Esophagus squamous epithelium (tissue), 5 donors: ENCODE measurements at places on chromosomes 13 and 19.

DNA sequence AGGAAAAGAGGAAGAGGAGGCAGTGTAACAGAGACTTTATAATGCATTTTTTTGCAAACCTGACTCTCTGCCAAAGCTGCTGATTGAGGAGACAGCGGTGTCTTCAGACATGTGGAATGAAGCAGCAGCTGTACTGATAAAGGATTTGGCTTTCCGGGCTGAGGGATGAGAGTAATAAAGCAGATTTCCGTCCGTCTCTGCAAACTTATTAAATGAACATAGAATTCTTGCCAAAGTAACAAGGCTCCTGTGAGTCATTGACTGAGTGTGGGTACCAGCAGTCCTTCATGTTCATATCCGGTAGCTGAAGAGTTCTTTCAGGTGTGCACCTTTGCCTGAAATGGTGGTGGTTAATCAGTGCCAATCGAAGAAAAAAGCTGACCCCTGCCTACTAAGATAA lies 112.6 kb downstream of the LIG4 start:
- no peak for DNase-seq

- DNase-seq = no peak
Observed at GRCh38 chr13:40031031-40031430, 375.6 kb downstream of the COG6 start.

DNA sequence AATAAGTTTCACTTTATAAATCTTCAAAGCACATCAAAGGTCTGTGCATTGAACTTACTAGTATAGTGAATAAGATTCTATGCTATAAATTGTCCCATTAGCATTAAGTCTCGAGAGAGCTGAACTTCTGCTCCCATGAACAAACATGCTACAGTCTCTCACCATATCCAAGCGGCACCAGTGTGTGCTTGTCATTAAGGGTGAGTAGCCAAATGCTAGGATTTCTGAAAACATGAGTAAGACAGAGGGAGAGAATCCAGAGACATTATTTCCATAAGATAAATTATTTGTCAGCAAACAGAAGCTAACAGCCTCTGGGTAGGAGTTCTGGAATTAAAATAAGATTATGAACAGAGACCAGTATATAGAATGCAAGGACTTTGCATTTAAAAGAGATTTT lies 2882.5 kb downstream of the PCDH9 start:
- no peak for DNase-seq

GRCh38 chr13:91540158-91540736 lies 141.8 kb downstream of the GPC5 start:
- DNase-seq = no peak

- no peak for DNase-seq
Observed at GRCh38 chr13:96428911-96429310, 339.0 kb downstream of the HS6ST3 start.

DNA sequence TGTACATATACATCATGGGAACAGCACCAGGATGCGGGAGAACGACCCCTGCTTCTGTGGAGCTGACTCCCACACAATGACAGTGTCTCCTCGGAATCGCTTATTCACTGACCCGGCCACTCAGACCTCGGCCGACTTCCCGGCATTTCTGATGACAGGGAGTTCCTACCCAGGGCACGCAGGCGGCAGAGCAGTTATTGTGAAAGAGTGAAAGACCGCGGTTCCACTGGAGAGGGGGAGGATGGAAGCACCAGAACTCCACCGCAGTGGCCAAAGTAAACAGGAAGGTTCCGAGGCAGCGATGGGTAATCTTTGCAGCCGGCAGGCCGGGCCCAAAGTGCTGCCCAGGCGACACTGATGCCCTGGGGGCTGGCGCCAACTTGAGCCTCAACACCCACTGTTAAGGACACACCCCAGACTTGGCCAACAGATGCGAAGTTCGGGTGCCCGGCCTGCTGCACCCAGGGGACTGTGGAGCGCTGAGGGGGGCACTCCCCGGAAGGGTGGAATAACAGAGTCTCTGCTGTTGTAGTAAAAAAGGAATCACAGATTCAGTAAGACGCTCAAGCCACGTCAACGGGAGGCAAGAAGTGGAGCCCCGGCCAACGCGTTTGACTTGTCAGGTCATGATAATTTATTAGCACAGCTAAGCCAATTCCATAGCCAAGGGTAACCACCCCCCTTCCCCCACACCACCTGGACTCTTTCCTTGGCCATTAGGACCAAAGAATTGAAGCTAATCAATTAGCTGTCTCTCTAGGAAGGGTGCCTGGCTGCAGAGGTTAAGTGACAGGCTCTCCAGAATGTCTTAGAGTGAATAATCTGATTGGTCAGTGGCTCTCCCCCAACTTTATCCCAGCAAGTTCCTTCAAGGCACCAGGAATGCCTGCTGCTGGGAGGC lies 5.8 kb downstream of the MLLT1 start:
- no peak for DNase-seq

GRCh38 chr19:55620410-55621204 lies 3.8 kb downstream of the ZNF784 start:
- DNase-seq = no peak

GRCh38 chr19:13788991-13789390 lies 6.3 kb upstream of the ZSWIM4 start:
- DNase-seq = no peak

- no peak for DNase-seq
Observed at GRCh38 chr19:19746286-19747213, 13.6 kb upstream of the ZNF14 start.

GRCh38 chr13:50078231-50078894 lies 63.1 kb downstream of the KCNRG start:
- no peak for DNase-seq

- DNase-seq = no peak
Observed at GRCh38 chr13:113297370-113298042, 467 bp downstream of the LAMP1 start.

DNA sequence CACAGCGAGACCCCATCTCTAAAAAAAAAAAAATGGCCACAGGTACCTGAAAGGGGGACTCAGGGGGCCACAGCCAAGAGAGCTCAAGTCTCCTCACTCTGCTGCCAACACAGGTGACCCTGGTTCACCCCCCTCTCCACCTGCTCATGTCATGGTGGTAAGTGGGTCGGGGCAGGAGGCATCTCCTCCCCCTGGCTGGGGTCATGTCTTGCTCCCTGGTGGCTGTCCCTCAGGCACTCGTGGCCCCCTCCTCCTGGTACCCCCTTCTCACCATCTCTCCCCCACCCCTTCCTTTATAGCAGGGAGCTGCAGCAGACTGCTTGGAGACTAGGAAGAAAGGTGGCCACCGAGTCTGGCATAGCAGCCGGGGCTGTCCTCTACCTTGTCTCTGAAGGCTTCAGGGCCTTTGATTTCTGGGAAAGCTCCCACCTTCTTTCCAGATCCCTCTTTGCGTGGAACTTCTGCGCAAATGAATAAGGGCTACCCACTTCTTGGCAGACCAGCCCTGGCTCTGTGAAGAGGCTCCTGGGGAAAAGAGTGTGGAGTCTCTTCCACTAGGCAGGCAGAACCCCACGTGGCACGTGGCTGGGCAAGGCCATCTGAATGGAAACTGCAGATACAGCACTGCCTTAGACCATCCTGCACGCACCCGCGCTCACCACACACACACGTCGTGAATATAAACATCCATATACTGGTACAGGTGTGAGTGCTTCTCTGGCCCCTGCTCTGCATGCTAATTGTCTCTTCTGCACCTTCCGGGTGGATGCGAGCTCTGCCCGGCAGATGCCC lies 20.1 kb upstream of the MIER2 start:
- DNase-seq = no peak

- DNase-seq = no peak
Observed at GRCh38 chr19:34495416-34495815, 13.9 kb downstream of the WTIP start.
